ENCODE measurements at places on chromosomes 13 and 19. TPM values are rescaled to one million over a fixed set of nuclear protein-coding genes. Genes with fewer than 3 reads are reported as not detected.

Gene NLRP7
- not detected for polyA plus RNA-seq

Gene SIGLEC8
- polyA plus RNA-seq, result not detected

GRCh38 chr19:43782311-43782660, 1.5 kb upstream of the KCNN4 start:
- H3K27me3 ChIP-seq, result peaks cover 38% of the 10 kb centered on the region
- H3K27ac ChIP-seq, result no peak overlapping the region
- peaks cover 66% of the 10 kb centered on the region for H3K4me1 ChIP-seq
- no peaks in the 10 kb centered on the region for H3K36me3 ChIP-seq

GRCh38 chr19:54169149-54169740, 3.7 kb downstream of the TMC4 start:
- no peak overlapping the region for H3K27ac ChIP-seq
- peaks cover 29% of the 10 kb centered on the region for H3K4me1 ChIP-seq
- no peak for DNase-seq
- H3K4me3 ChIP-seq, result no peak overlapping the region
- H3K36me3 ChIP-seq, result no peaks in the 10 kb centered on the region
- no peaks in the 10 kb centered on the region for H3K27me3 ChIP-seq

DNA sequence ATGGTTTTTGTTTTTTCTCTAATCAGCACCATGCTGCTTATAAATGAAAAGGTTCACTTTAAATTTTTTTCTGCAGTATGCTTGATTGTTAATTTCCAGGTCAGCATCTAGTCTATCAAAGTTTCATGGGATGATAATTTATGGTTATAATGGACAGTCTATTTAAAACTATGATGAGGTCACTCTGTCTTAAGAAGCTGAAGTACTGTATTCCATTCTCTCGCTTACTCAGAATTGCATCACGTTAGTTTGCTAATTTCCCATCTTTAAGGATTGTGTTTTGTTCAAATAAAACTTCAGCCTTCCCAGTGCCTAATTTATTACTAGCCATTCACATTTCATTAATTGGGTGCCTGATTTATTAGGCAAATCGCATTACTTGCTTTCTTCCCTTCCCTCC, 94.3 kb downstream of the GPC6 start:
- no peaks in the 10 kb centered on the region for H3K36me3 ChIP-seq
- DNase-seq, result no peak
- H3K27me3 ChIP-seq, result no peaks in the 10 kb centered on the region

DNA sequence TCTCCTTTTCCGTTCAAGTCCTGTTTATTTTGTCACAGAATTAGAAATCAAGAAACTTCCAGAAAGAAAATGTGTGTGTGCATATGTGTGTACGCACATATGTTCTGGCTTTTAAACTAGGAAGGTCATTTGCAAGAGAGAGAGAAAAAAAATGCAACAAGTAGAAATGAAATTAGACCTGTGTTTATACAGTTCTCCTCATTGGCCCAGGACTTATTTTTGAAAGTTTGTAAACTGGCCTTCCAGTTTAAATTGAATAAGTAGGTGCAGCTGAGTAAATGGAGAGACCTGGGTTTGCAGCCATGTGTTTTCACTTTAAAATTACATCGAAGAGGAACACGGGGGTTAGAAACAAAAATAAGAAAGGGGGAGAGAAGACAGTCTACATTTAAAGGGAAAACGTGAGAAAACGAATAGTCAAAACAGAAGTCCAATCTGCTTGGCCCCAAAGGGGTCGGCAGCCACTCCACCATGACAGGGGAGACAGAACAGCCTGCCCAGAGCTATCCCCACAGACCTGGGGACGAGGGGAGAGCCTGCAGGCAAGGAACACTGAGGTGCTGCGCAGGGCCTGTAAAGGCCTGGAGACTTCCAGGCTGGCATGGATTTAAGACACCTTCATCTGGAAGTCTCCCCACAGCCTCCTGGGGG, 216.8 kb upstream of the MAB21L1 start:
- no peak for DNase-seq
- H3K4me3 ChIP-seq, result no peak overlapping the region
- H3K27me3 ChIP-seq, result no peaks in the 10 kb centered on the region
- H3K36me3 ChIP-seq, result no peaks in the 10 kb centered on the region
- no peak overlapping the region for H3K27ac ChIP-seq
- no peaks in the 10 kb centered on the region for H3K4me1 ChIP-seq

All from naive B cell (primary cell).